ENCODE measurements at places on chromosomes 5 and 9. TPM values are rescaled to one million over a fixed set of nuclear protein-coding genes. Genes with fewer than 3 reads are reported as not detected.

Gene LCN1
- total RNA-seq = not detected

Gene ARL14EPL
- total RNA-seq = under 0.01 TPM

Gene ERP44
- 9.6 TPM for total RNA-seq

Gene IL33
- 78.3 TPM for total RNA-seq

Gene CDC20B
- under 0.01 TPM for total RNA-seq

Gene RASEF
- under 0.01 TPM for total RNA-seq
